ENCODE measurements at places on chromosomes 2 and 18.

DNA sequence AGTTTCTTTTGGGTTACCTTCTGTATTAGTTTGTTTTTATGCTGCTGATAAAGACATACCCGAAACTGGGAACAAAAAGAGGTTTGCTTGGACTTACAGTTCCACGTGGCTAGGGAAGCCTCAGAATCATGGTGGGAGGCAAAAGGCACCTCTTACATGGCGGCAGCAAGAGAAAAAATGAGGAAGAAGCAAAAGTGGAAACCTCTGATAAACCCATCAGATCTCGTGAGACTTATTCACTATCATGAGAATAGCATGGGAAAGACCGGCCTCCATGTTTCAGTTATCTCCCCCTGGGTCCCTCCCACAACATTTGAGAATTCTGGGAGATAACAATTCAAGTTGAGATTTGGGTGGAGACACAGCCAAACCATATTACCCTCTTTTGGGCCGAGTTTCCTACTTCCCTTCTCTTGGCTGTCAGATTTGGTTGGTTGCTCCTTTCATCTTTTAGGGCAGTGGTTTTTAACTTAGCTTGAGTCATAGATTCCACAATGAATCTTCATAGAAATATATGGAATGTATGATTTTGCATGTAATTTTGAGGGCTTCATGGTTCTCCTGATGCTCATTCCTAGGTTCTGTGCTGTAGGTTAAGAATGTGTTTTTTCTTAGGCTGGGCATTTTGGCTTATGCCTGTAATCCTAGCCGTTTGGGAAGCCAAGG lies 44.2 kb downstream of the CEP192 start:
- no peak for DNase-seq

DNA sequence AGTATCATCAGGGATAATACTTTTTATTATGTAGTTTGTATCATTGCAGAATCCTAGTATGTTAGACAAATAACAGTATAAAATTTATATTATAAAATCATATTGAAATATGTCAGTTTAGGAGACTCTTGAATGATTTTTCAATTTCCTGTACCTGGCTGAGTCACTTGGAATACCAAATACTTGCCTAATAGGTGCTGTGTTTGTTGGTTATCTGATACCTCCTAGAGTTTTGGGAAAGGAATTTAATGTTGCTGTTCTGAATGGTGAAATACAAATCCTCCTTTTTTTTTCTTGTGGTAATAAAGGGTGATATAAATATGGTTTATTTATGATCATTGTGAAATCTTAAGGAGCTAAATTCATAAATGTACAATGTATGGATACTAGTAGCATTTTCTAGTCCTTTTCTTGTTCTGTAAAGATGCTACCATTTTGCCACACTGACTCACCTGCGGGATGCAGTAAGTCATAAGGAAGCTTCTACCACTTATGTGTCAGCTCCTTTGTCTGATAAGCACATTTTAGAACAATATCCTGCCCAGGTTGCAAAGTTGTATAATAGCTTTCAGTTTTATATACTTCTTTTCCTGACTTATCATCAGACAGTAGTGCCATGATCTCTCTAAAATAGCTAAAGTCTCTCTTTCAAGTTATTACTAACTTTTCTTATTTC lies 465.5 kb downstream of the XIRP2 start:
- DNase-seq = no peak

DNA sequence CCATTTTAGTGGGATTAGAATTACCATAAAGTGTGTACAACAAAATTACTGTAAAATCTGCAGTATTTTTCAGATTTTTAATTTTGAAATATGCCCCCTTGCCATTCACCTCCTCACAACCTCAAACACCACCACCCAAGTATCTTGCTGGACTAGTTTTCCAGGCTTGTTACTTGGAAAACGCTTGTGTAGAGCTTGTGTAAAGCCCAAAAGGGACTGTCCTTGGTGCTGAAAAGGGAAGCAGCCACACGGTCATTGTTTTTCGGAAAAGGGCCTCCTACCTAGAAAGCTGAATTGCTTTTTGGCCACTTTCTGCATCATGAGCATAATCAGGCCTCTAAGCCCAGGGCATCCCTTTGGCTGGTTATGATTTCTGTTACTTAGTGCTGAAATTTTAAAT lies 563.4 kb downstream of the LRRTM4 start:
- DNase-seq = no peak

DNA sequence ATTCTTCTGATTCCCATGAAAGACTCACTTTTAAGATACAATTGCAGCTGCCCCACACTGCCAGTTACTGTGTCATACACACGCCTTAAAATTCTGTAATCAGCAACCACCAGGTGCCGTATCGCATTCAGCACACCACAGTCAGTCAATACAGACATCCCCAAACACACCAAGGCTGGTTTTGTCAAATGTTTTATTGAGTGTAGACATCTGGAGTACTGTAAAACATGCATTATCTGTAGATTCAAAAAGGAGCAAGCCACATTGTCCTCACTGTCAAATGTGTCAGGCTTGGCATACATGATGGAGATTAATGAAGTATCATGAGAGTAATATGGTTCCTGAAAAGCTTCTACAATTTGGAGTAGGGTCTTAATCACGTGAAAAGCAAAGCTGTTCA lies 109.7 kb upstream of the SP3 start:
- no peak for DNase-seq

GRCh38 chr2:180225118-180225517 lies 218.0 kb upstream of the CWC22 start:
- no peak for DNase-seq

Measured in HCT116 (cell line).